ENCODE measurements at places on chromosomes 6 and 20.
A peak's percentile ranks its signal among the peaks of the same experiment; 100 is the strongest.

DNA sequence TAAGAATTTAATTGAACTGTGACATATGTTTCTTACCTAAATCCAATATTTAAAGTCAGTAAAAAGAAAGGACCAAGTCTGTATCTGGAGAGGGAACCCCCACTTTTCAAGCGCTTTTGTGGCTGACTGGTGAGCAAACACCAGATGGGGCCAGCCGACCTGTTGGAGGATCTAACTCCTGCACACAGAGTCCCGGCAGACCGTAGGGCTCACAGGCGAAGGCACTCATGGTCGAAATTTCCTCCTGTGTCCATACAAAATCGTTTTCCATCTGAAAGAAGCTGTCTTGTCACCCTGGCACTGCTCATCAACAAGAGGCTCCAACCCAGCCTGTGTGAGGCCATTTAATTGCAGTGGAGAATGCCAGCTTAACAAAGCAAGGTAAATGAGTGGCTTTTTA lies 94.0 kb downstream of the SCML4 start:
- DNase-seq, result no peak

- DNase-seq, result no peak
Measured at GRCh38 chr6:149934249-149935156, 7.3 kb upstream of the ULBP2 start.

DNA sequence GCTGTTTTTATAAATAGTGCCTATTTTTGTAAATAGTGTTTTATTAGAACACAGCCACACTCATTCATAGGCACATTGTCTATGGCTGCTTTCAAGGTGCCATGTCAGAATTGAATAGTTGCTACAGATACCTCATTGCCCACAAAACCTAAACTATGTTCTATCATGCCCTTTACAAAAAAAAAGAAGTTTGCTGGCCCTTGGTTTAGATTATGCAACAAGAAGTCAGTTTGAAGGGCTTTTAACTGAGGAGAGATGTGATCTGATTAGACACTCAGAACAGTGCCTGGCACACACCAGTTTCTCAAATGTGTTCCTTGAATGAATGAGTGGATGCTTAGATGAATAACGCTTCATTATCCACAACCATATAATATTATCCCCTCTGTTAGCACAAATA lies 366.1 kb downstream of the MAFB start:
- DNase-seq, result no peak

- DNase-seq, result no peak
Measured at GRCh38 chr6:149913540-149914240, 9.2 kb downstream of the RAET1G start.

- DNase-seq, result no peak
Measured at GRCh38 chr6:11096109-11096508, 2.5 kb downstream of the SMIM13 start.

DNA sequence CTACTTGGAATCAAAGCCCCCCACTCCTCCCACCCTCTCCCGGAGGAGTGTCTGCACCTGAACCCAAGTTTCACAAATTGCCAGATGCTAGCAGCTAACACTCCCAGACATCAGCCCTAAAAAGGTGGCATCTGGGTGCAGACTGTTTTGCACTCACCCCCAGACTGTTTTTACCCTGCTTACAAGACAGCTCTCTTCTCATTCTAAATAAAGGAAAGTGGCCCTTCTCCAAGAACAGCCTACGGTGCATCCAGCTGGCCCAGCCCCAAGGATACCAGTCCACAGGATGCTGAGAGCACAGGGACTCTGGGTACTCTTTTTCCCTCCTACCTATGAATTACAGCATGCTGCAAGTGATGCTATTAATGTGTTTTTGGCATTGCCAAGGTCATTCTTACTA lies 842.0 kb upstream of the FLRT3 start:
- DNase-seq, result no peak

DNA sequence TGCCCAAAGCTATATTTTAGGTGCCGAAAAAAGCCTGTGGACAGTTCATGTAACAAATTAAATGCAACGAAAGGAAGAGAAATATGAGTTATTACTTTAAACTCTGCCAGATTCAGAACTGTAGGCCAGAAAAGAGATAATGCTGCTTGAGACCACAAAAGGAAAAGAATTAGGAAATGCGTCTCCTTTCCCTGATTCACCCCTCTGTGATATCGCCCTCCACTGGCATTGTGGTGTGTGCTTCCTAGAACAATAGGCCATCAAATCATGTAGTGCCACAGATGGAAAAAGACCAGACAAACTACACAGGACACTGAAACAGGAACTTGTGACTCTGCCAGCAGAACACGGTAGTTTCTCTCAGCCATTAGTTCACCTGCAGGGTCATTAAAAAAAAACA lies 14.7 kb upstream of the LAMA4 start:
- DNase-seq, result no peak

- no peak for DNase-seq
Measured at GRCh38 chr6:156336733-156337132, 440.4 kb upstream of the ARID1B start.

- no peak for DNase-seq
Measured at GRCh38 chr6:54135665-54136369, 24.6 kb downstream of the MLIP start.

DNA sequence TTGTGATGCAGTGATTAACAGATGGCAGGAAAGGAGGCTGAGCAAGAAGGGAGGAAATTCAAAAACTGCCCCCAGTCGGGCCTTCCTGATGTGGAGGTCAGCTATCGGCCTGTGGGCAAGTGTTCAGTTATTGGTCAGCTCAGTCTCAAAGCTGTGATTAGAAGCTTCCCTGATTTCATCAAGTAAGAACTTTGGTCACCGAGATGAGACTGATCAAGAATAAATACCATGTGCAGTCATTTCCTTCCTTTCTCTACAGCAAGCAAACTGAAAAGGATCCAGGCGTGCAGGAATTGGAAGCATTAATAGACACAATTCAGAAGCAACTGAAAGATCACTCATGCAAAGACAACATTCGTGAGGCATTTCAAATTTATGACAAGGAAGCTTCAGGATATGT lies 69.7 kb downstream of the EFHC1 start:
- no peak for DNase-seq

GRCh38 chr6:168163096-168163731 lies 84.2 kb upstream of the FRMD1 start:
- no peak for DNase-seq

DNA sequence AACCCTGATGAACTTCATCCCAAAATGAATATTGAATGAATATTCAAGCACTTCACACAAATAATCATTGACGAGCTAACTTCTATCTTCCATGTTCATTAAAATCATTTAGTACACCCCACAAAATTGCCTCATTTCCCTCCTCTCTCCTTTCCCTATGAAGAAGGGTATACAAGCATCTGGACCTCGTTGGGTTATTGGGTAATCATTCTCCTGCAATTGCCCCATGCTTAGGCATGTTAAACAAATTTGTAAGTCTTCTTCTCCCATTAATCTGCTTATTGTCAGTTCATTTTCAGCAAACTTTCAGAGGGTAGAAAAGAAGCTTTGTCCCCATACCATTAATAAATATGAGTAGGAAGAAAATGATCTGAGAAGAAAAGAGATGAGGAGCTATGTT lies 27.6 kb downstream of the PRKN start:
- DNase-seq, result no peak

- DNase-seq, result no peak
Measured at GRCh38 chr20:53161473-53161872, 189.3 kb downstream of the TSHZ2 start.

GRCh38 chr20:52383995-52384621 lies 192.5 kb upstream of the ZFP64 start:
- DNase-seq, result no peak

- DNase-seq, result no peak
Measured at GRCh38 chr6:84065693-84066290, 32.2 kb downstream of the MRAP2 start.

GRCh38 chr6:5762561-5762968 lies 244.2 kb downstream of the NRN1 start:
- DNase-seq, result no peak

DNA sequence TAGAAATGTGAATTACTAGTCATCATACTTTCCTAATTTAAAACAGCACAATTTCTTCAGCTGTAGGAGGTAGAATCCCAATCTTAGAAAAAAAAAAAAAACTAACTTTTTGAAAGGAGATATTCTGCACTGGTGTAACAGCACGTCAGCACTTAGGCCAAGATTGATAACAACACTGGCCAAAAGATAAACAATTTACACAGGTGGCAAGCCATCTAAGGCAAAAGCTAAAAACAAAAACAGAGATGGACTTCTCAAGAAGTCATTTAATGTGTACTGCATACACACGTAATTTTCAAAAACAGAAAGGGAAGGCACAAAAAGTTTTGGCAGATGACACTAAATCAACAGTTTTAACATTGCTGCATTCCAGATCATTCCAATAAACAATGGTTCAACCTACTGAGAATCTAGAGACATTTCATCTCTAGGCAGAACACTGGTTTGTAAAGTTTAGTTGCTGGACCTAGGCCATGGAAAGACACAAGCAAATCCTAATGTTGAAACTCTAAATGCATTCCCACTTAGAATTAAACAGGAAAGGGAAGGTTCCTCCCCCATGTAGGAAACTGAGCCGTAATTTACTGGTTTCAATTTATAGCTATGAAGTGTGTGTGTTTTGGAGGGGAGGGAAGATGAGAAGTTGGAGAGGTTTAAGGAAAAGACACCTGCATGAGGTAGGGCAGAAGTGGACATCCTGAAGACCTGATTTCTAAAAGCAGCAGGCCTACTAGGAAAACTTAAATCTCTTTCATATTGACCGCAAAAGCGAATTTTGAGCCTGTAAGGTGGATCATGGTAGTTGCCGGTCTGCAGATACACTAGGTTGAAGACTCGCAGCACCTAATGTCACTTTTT lies 1.3 kb downstream of the GCLC start:
- no peak for DNase-seq

DNA sequence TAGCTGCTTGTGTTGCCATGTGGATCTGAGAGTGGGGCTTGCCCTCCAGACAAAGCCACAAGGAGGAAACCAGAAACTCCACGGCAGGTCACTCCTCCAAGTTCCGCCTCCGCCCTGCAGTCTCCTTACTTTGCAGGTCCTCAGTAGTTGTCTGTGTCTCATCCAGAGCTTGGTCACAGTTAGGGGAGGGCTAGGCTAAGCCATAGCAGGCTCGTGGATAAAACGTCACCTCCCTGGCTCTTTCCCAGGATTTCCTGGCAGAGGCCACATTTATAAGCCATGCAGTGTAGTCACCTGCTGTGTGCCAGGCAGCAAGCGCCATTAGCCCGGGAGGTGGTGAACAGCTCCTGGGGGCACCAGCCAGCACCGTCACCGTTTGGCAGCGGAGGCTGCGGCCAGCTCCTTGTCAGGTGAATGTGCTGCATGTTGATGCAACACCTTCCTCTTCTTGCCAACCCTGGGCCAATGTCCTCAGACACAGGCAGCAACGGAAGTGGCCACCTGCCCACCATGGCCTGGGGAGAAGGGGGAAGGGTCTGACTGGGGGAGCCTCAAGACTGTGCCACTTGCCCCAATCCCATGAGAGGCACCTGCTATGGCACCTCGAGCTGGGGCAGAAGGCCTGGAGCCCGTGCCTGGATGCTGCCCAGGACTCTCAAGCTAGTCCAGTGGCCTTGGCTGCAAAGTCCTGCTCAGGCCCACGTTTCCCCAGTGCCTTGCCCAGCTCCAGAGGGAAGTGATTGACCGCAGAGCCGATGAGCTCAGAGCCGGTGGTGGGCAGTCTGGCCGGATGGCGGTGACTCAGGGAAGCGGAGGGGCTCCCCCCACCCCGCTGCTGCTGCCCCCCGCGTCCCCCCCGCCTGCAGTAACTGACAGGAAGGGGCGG lies 39.0 kb upstream of the SLCO4A1 start:
- no peak for DNase-seq

GRCh38 chr6:72672906-72673305 lies 51.0 kb downstream of the KCNQ5 start:
- no peak for DNase-seq

- peak; percentile 63 for DNase-seq
Measured at GRCh38 chr6:34223956-34224940, 12.4 kb upstream of the HMGA1 start.

DNA sequence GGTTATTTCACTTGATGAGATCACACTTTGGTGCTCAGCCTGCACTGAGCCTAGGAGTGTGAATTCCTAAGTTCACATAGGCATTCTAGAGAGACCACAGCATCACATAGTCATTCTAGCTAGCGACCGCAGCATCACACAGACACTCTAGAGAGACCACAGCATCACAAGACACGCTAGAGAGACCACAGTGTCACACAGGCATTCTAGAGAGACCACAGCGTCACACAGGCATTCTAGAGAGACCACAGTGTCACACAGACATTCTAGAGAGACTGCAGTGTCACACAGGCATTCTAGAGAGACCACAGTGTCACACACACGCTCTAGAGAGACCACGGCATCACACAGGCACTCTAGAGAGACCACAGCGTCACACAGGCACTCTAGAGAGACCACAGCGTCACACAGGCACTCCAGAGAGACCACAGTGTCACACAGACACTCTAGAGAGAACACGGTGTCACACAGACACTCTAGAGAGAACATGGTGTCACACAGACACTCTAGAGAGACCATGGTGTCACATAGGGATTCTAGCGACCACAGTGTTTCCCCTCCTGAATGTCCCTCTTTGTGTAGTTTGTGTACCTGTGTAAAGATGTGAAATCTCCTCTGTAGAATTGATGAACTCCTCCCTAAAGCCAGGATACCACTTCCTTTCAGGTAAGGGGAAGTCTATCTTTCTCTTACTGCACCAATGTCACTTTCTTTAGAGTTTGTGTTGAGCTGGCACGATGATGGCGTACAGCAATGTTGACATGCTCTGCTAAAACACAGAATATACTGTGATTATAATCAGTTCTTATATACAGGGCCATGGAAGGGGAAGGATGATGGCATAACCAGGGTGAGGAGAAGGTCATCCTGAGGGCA lies 169.4 kb downstream of the ZDHHC14 start:
- DNase-seq, result no peak

- DNase-seq, result no peak
Measured at GRCh38 chr6:25903467-25904099, 26.9 kb downstream of the SLC17A2 start.

DNA sequence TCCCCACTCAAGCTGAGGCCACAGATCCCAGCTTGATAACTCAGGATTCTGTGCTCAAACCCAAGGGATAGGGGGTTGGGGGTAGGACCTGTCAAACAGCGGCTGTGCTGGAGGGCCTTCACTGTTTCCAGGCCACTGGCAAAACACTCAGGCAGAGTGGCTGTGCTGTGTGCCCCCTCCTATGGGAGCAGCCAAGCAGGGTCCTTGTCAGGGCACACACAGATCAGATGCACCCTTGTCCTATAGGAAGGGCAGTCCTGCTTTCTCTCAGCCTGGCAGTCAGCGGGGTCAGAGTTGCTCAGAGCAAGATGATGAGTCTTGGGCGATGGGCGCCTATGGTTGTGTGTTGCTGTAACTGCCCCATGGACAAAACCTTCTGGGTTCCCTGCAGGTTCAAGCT lies 554.8 kb downstream of the TBC1D32 start:
- no peak for DNase-seq

DNA sequence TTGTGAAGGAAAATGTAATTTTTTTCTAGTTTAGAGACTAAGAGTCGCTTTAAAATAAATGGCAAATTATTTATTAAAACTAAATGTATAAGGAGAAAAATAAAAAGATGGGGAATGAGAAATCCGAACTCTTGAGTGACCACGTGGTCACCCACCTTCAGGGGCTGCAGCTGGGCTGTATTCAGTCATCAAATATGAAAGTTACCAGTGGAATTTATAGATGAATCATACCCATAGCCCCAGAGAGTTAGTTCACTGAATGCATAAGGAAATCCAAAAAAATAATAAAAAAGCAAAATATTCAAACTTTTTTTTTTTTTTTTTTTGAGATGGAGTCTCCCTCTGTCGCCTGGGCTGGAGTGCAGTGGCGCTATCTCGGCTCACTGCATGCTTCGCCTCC lies 947.7 kb upstream of the ADGRB3 start:
- DNase-seq, result no peak

Data from AG04449 (cell line).